Daoy (cell line): ENCODE measurements at places on chromosomes 16 and 17. TPM values are rescaled to one million over a fixed set of nuclear protein-coding genes. Genes with fewer than 3 reads are reported as not detected.

DNA sequence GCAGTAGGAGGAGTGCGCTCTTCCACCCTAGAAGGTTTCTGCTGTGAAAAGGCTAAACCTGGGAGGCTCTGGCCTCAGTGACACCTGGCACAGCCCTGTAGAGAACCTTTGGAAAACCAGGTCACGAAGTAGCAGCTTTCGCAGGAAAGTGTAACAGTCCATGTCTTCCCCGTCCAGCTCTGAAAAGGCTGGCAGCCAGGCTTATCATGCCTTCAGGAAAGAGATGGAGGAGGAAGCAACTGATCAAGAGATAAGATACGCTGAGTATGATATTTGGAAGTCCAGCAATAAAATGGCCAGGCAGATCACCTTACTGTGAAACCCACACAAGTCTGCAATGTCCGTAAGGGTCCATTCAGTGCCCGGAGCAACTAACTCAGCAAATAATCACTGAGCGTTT lies 22.3 kb downstream of the TUBD1 start:
- no peak for DNase-seq

- DNase-seq = peak; percentile 46
These were observed 1.1 kb downstream of the ZCCHC14 start for GRCh38 chr16:87491522-87492290.

DNA sequence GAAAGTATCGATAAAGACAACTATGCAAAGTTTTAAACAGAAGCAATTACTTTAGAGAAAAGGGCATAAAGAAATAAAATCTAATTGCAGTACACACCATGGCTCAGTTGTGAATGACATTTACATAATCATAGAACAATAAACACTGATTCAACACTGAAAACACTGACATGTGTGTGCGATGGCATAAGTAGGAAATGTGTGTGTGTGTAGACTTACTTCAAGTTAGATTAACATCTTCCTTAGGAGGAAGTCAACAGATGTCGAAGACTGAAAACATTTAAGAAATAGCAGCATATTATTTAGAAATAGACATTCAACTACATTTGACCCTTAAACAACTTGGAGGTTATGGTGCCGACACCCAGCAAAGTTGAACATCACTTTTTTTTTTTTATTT lies 172.4 kb downstream of the STX8 start:
- DNase-seq = no peak

TNFRSF13B gene
- not detected in 2 replicates for total RNA-seq

GRCh38 chr16:87541872-87542234 lies 49.0 kb upstream of the ZCCHC14 start:
- peak; percentile 77 for DNase-seq

CAPN15 gene
- 23.3 and 23.4 TPM in 2 replicates for total RNA-seq

ENPP7 gene
- not detected in 2 replicates for total RNA-seq

CLEC18B gene
- 2.9 TPM in 1 of 2 replicates, not detected in the other for total RNA-seq

GRCh38 chr17:5719976-5720375 lies 135.7 kb upstream of the NLRP1 start:
- DNase-seq = peak; percentile 59

- DNase-seq = no peak
These were observed 7.5 kb downstream of the SLC13A2 start for GRCh38 chr17:28480799-28481571.

DNA sequence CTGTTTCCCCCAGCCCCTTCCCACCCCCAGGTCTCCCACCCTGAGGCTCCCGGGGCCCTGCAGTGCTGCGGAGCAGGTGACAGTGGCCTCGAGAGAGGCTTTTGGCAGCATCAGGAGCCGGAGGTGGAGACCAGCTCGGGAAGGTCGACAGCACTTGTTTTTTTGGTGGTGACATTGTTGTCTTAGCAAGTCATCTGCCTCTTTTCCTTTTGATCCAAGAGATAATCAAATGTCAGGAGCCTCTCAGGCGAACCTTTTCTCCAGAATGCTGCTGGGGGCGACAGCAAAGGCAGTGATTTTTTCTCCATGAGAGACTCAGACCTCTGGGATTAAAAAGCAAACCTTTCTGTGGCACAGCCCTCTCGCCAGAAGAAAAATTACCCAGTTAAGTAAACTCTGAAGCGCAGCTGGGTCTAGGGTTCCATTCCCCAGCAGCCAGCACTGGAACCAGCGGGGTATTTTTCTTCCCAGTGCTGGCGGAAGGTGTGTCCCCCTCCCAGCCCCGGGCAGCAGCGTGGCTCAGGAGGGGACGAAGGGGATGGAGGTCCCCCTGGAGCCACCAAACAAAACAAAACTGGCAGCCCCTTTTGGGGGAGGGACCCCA lies 37.2 kb downstream of the GRIN2C start:
- DNase-seq = no peak

CD300LD gene
- total RNA-seq = not detected in 2 replicates

- no peak for DNase-seq
These were observed 141.8 kb downstream of the KATNIP start for GRCh38 chr16:27691721-27692120.

DNA sequence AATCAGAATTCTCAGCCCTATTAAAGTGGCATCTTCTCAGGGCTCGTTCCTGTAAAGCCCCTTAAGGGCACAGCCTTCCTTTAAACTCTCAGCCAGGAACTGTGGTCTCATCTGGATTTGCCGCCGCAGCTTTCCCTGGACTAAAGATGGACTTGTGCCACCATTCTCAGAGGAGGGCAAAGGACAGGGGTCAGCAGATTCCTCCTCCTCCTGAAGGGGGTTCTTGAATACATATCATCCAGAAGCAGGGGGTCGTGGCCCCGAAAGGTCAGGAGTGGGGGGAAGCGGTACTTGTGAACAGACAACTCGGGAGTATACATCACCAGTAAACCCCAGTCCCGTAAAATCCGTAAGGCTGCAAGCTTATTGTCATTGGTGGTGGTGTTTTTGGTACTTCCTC lies 174.8 kb downstream of the RPTOR start:
- DNase-seq = no peak

DNASE1L2 gene
- total RNA-seq = 0.89 and 1.0 TPM in 2 replicates
